HepG2 (cell line): ENCODE measurements at places on chromosomes 3 and 15.

DNA sequence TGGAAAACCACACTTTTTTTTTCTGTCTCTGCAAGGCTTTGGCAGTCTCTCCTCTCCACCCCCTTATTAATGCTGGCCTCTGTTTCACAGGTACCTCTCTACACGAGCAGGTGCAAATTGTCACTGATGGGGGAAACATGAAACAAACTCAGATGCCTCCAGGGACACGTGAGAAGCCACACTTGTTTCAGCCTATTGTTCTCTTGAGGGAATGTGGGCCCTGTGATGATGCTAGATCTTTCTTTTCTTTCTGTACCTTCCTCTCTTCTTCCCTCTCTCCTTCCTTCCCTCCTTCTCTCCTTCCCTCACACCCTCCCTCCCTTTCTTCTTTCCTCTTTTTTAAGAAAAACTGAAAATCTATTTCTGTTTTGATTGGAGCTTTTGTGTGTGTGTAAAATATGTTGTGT is 5.7 kb upstream of the BLM start:
- DNase-seq, result no peak

- DNase-seq, result no peak
These were observed 7.2 kb upstream of the SLC35G2 start for GRCh38 chr3:136811701-136812100.

- no peak for DNase-seq
These were observed 3.8 kb downstream of the FAM43A start for GRCh38 chr3:194689493-194689944.

GRCh38 chr3:88298189-88298588 is 148.4 kb downstream of the C3orf38 start:
- DNase-seq, result no peak

GRCh38 chr15:77017761-77018720 is 23.1 kb downstream of the PSTPIP1 start:
- no peak for DNase-seq

DNA sequence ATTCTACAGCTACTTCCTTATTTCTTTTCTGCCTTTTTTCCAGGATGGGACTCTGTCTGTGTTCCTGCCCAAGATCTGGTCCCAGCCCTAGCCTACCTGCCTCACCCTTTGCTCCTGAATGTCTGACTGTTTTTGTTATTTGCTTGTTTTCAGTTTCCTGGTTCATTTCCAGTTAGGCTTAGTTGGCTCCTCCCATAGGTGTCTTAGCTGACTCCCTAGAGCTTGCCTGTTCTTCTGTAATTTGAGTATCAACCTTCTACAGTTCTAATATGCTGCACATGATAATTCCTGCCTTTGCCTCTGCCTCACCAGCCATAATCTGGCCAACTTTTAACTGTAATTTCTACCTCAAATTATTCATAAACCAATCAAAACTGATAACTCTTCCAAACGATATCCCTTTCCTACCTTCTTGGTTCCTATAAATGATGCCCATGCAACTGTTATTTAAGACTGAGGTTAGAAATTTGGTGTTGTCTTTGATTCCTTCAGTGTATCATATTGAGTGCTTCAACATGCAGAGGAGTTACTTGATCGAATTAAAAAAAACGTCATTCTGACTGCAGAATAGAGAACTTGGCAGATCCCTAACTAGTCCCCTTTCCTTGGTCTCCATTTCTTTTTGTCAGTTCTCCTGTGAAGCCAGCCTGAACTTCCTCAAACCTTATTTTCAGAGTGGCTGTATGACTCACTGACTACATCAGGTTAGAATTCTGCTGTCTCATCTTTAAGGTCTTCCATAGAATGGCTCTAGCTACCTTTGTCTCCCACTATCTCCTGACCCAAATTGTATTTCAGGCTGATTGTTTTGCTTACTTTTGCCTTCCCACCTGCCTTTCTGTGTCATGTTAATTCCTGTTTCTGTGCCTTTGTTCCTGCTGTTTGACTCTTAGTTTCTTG is 8.4 kb downstream of the GOLM2 start:
- DNase-seq, result peak; percentile 5

DNA sequence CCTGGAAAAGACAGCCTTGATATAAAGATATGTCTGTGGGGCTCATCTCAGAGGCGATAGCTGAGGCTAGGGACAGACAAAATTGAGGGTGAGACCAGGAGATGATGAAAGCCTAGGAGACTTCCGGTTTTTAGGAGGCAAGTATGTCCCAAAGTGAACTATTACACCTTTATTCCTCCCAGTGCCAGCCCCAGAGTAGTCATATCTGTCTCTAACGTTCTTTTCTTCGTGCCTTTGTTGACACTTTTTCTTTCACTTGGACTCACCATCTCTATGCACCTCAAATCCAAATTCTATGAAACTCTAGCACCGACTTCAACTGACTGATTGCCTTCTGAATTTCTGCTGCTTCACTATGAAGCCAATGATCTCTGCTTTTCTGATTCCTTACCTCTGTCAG is 93.8 kb upstream of the RASGRP1 start:
- DNase-seq, result no peak

DNA sequence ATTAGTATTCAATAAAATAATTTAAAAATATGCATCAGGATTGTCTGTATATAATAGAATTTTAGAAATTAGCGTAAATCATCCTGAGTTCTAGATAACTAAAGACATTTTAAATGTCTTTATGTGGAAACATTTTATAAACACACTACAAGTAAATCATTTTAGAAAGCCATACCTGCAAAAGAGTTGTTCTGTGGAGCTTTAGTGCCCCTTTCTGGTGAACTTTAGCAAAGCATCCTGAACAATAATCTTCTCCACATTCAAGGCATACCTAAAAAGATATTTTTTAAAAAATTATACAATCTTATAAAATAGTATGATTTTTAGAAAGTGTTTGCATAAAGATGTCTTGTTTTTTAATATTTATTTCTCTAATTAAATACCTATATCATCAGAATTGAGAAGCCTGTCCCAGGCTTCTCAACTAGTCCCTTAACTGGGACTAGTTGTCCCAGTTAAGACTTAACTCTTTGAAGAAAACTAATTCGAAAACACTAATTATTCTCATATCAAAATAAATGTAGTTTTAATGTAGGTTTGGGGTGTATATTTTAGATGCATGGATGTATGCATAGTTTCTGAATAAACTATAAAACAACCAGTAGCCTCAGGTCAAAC is 29.7 kb downstream of the ZBBX start:
- DNase-seq, result peak; percentile 5

- no peak for DNase-seq
These were observed 68.0 kb downstream of the LRRK1 start for GRCh38 chr15:100987143-100987542.

DNA sequence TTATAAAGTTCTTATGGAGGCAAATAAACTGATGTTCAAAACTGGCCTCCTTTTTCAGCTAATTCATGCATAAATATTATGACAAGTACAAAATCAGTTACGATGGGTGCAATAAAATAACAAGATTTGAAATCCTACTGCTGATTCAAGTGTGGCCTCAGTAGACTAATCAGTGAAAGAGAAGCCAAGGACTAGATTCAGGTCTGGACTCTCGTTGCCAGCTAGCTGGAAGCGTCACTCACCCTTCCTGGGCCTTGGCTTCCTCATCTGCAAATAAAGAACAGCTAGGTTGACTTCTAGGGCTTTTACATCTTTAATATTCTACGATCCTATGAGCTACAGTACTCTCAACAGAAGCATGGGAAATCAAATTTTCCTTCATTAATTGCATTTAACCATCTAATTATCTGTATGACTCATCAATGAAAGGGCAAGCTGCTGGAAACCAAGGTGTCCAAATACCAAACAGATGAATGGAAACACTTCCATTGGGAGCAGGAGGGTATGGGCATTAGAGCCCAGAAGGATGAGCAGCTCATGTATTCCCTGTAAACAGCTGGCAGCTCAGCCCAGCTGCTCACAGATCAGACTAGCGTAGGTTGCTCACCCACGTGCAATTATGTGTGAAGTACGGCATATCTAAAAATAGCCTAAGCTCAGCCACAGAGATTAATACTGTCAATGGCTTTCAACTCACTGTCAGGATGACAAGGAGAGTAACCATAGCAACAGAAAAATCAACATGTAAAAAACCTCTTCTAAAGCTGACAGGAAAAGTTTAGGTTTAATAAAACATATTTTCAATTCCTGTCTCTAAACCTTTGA is 294.8 kb downstream of the PLCL2 start:
- no peak for DNase-seq

GRCh38 chr15:80727196-80727595 is 32.1 kb downstream of the ABHD17C start:
- DNase-seq, result peak; percentile 21

DNA sequence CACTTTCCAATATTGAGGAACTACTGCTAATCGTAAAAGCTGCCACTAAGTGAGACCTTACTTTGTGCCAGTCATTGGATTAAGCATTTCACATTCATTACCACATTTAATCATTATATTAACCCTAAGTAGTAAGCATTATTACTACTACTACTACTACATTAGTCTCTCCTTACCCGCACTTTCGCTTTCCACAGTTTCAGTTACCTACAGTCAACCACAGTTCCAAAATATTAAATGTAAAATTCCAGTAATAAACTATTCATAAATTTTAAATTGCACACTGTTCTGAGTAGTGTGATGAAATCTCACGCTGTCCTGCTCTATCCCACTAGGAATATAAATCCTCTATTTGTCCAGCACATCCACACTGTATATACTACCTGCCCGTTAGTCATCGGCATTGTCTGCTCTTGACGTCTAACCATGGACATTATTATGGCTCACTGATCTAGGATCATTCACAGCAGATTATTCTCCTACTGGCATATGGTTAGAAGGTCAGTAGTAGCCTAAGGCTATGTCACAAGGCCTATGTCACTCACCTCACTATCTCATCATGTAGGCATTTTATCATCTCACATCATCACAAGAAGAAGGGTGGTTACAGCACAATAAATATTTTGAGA is 121.1 kb downstream of the GSK3B start:
- DNase-seq, result no peak

GRCh38 chr3:170633573-170633972 is 47.7 kb upstream of the SLC7A14 start:
- DNase-seq, result no peak

GRCh38 chr3:139715166-139715565 is 37.4 kb upstream of the NMNAT3 start:
- DNase-seq, result no peak

GRCh38 chr15:101237251-101237650 is 14.6 kb downstream of the CHSY1 start:
- no peak for DNase-seq

DNA sequence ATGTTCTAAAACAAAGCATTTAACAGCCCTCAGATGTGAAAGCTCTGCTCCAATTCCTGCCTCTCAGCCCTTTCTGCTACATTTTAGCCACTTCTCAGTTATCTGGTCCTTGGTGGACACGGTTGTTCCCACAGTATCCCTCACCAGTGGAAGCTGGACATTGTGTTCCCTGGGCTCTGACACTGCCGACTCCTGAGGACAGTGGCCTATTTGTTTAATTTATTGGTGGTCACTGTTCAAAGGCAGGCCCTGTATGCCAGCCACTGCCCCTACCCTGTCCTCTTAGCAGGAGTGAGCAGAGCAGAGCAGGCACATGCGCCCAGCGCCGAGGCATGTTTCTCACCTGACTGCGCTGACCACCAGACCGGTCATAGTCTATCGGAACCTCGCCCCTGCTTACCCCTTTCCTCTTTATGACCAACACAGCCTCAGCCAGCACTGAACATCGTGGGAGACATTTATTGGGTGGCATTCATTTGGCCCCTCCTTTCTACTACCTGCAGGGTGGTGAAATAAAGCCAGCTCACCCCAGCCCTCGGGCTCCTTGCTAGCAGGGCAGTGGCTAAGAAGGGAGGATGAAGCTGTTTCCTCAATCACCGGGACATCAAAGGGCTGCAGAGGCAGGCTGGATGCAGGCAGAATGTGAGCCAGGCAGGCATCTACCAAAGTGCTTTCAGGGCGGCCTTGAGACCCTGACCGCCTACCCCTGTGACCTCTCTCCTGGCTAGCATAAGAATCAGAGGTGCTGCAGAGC is 54.3 kb upstream of the HACD2 start:
- no peak for DNase-seq

- DNase-seq, result no peak
These were observed 66.2 kb upstream of the CGNL1 start for GRCh38 chr15:57309856-57310760.

GRCh38 chr3:38151667-38152265 is 13.3 kb downstream of the MYD88 start:
- DNase-seq, result no peak

- no peak for DNase-seq
These were observed 27.6 kb upstream of the MTHFS start for GRCh38 chr15:79924379-79924778.

- no peak for DNase-seq
These were observed 19.6 kb downstream of the LRRFIP2 start for GRCh38 chr3:37154668-37155314.

GRCh38 chr3:70984776-70985482 is 598.6 kb downstream of the FOXP1 start:
- DNase-seq, result no peak

DNA sequence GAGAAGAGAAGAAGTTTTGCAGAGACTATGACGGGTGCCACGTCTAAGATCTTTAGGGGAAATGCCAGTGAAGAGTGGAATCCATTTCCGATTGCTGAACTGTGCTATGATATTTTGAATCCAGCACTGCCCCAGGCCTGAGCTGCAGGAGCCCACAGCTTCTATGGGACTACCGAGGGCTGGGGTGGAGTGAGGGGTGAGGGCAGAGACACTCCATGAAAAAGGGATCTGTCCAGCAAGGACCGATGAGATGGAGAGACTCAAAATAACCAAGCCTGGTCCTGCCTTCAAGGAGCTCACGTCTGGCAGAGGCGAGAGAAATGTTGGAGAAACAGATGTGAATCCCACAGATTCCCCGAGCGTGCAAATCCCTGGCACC is 79.8 kb upstream of the MEF2A start:
- no peak for DNase-seq

DNA sequence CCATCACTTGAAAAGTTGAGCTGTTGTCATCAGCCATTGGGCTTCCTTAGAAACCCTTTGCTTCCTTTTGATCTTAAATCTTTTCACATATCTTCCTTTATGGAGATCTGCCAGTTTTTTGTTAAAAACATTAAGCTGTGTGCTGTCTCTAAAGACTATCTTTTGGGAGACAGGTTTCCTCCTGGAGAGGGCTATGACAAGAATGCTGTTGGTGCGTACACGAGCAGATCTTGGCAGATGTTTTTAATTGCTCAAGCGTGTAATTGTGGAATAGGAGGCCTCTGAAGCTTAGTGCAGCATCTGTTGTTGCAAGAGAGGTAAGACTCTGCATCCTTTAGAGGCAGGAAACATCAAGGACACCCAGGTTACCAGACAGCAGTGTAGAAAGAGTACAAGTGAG is 56.8 kb downstream of the PHLDB2 start:
- DNase-seq, result no peak

- DNase-seq, result no peak
These were observed 75.5 kb downstream of the RBPMS2 start for GRCh38 chr15:64699751-64700388.
